ENCODE measurements at places on chromosomes 5 and 9.

- peak; percentile 38 for DNase-seq
These were observed 367.5 kb upstream of the BRINP1 start for GRCh38 chr9:119736491-119737454.

- no peak for DNase-seq
These were observed 137.0 kb downstream of the WDR41 start for GRCh38 chr5:77355080-77355479.

DNA sequence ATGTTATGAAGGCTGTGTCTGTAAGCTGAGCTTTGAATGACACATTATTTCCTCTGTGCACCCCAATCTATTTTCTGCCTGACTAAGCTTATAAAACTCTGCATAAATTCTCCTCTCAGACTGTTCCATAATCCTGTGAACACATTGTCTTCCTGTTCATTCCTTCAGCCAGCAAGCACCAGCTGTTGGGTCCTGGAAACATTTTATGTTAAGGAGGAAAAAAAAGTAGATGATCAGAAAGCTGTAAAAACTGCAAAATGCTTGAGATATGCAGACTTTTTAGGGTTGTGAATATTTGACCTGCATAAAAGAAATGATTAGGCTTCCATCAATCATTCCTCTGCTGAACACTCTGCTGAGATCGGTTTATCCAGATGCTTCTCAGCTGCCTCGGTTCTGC lies 1246.0 kb upstream of the DMAC1 start:
- DNase-seq = no peak

DNA sequence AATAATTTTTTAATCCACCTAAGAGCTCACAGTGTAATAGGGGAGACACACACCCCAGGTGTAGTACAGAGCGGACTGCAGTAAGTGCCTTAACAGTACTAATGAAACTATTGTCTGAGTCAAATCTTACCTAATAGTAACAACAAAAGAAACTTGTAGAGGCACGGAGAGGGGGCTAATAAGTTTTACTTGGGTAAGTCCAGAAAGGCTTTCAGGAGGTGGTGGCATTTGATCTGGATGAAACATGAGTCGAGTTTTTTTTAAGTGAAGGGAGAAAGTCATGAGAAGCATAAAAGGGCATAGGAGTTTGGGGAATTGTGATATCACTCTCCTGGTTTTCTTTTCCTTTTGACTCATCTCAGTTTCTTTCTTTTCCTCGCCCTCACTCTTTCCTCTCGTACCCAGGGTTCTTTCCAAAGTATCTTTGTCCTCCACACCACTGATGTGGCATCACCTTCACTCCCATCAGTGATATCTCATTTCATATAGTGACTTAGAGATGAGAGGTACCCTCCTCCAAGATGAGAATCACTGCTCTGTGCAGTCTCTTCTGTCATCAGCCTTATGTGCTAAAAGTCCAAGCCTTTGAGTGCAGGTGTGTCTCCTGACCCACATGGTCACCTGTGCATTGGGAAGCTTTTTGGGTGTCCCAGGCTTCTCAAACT lies 2.0 kb downstream of the CTNNA1 start:
- peak; percentile 35 for DNase-seq

- DNase-seq = no peak
These were observed 62.7 kb upstream of the UNC5A start for GRCh38 chr5:176747670-176748072.

- DNase-seq = no peak
These were observed 8.0 kb downstream of the ENHO start for GRCh38 chr9:34514816-34515215.

DNA sequence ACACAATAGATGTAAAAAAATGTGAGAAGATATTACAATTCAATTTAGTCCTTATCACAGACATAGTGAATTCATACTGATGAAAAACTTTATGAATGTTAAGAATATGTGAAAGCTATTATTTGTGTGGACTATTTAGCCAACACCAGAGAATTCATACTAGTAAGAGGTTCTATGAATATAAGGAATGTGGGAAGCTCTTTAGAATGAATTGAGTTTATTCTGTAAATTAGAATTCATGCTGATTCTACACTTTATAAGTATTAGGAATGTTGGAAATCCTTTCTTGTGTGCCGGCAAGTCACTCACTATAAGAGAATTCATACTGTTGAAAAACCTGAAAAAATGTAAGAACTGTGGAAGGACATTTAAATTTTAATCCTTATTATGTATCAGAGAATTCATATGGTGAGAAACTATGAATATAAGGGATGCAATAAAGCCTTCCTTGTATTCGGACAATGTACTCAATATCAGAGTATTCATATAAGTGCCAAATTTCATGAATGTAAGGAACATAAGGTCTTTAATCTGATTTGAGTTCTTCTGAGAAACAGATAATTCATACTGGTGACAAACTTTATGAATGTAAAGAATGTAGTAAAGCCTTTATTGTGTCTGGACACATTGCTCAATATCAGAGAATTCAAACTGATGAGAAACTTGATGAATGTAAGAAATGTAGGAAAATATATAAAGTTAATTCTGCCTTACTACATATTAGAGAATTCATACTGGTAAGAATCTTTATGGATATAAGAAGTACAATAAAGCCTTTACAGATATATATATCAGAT lies 21.6 kb upstream of the PCDHA1 start:
- DNase-seq = no peak

DNA sequence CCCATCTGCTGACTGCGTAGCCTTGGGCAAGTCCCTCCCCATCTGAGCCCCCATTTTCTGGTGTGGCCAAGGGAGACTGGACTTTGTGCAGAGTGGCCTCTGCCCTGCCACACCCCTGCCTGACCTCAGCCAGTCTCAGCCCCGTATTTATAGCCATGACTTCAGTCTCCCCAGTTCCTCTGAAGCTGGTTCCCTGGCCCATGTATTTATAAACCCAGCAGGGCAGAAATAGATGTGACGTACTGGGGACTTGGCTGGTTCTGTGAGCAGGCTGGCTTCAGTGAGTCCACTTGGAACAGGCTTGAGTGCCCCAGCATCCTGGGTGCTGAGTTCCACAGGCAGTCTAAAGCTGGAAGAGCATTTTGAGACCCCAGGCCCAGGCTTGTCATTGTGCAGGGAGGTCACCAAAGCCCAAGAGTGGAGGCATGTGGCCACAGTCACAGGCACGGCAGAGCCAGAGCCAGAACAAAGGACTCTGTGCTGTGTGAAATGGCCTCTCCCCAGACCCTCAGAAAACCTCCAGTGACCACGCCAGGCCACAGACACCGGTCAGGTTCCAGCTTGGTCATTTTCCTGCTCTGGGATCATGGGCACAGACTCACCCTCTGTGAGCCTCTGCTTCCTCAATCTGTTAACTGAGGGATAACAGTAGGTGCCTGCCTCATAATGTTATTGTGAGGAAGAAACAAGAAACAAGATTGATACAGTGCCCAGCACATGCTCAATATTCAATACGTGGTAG lies 30.4 kb upstream of the SYNPO start:
- DNase-seq = no peak

GRCh38 chr9:115170358-115171073 lies 52.6 kb upstream of the TNC start:
- DNase-seq = no peak

GRCh38 chr5:61081741-61082140 lies 80.5 kb downstream of the SMIM15 start:
- no peak for DNase-seq

DNA sequence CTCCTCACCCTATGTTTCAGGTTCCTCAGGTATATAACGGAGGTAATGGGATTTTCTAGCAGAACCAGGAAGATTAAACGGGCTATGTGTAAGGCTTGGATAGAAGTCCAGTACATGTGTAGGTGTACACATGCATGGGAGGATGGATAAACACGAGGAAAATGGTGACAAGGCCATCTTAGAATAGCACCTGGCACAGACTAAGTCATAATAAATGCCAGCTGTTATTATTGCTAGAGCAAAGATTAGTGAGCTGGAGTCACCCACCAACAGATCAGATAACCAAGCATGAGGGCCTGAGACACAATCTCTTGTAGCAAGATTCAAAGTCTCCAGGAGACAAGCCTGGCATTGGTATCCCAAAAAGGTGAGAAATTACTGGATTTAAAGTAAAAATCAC lies 21.1 kb downstream of the SPOCK1 start:
- DNase-seq = no peak

Measured in GM12878 (cell line).